Epithelial cell of proximal tubule (primary cell): ENCODE measurements at places on chromosomes 1 and 21.

DNA sequence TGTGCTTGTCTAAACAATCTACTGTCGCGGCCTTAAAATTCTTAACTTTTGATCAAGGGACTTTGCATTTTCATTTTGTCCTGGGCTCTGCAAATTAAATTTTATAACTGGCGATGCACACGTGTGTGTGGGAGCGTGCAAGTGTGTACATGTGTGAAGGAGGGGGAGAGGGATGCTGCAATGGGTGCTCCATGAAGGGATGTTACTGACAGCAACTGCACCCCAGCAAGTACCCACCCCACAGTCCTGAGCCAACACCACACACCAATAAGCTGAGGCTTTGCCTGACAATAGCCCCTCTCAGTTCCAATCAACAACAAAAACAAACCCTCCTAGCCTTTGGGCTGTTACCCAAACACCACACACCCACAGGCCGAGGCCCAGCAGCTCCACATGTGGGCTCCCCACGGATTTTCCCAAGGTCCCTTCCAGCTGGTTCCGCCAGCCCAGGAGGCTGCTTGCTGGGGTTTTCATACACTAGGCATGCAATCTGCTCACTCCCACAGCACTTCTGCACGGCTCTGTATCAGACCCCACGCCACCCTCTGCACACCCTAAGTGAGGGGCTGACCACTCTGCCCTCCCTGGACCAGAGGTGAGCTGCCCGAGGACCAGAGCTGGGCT is 32.8 kb upstream of the IFFO2 start:
- DNase-seq, result no peak

DNA sequence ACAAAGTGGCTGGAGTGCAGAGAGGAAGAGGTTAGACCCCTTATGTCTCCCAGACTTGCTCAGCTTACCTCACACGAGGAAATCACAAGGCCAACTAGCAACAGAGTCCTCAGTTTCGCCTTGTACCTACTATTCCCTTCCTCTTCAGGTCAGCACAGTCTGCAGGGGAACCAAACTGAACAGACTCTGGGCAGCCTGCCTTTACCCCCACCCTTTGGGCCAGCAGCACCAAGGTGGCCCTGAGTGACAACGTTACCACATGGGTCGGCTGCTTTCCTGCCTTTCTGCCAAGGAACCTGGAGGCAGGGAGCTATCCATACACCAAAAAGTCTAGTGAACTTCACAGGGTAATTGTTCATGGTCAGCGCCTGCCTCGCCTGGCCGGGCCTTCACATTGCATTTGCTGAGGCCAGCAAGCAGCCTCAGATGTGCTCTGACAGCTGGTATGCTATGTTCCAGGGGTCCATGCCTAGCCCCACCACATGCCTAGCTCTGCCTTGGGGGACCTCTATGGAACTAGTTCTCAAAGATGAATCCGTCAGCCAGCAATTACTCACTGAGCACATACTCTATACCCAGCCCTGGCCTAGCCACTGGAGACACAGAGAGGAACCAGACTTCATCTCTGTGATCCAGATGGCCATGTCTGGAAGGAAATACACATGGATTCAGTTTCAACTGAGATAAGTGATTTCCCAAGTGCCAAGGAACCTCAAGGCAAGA is 69.6 kb downstream of the DMAP1 start:
- no peak for DNase-seq

DNA sequence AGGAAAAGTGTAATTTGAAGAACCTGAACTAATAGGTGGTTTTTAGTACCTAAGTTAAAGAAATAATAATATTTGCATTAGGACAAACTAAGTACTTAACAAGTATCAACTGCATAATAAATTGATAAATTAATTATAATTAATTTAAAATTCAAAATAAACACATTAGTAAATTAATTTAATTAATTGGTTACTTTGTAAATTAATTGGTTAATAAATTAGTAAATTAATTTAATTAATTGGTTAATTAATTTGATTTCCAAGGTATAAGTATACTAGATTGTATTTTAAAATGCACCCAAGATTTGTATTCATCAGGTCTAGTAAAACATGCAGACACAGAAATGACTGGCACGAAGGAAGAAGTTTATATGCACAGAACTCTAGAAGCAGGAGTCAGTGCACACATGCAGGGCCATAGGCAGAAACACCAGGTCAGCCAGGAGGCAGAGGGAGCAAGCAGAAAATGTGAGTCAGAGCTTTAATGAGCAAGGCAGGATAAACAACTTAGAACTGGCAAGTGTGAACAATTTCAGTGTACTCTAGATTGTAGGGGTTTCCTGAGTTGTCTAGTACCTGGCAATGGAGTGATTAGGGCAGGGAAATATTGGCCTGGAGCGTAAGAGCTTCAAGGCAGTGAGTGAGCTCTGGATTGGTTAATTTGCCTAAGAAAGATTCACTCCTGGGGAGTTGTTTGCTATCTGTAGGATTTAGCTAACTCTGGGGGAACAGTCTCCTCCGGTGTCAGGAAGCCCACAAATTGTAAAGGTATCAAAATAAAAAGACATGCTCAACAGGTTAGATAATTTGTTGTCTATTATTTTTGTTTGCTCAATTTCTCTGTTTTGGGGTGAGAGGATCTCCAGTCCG is 665.7 kb downstream of the MRPL39 start:
- no peak for DNase-seq

- no peak for DNase-seq
These were observed 22.3 kb upstream of the PEX19 start for GRCh38 chr1:160307118-160307791.

DNA sequence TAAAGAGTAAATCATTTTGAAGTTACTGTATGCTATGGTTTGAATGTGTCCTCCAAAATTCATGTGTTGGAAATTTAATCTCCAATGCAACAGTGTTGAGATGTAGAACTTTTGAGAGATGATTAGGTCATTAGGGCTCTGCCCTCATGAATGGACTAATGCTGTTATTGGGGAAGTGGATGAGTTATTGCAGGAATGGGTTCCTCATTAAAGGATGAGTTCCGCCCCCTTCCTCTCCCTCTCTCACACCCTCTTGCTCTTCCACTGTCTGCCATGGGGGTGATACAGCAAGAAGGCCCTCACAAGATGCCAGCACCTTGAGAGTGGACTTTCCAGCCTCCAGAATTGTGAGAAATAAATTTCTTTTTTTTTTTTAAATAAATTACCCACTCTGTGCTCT is 97.6 kb downstream of the ATP1A1 start:
- DNase-seq, result no peak

- DNase-seq, result no peak
These were observed 13.8 kb downstream of the LEPR start for GRCh38 chr1:65434255-65434654.

DNA sequence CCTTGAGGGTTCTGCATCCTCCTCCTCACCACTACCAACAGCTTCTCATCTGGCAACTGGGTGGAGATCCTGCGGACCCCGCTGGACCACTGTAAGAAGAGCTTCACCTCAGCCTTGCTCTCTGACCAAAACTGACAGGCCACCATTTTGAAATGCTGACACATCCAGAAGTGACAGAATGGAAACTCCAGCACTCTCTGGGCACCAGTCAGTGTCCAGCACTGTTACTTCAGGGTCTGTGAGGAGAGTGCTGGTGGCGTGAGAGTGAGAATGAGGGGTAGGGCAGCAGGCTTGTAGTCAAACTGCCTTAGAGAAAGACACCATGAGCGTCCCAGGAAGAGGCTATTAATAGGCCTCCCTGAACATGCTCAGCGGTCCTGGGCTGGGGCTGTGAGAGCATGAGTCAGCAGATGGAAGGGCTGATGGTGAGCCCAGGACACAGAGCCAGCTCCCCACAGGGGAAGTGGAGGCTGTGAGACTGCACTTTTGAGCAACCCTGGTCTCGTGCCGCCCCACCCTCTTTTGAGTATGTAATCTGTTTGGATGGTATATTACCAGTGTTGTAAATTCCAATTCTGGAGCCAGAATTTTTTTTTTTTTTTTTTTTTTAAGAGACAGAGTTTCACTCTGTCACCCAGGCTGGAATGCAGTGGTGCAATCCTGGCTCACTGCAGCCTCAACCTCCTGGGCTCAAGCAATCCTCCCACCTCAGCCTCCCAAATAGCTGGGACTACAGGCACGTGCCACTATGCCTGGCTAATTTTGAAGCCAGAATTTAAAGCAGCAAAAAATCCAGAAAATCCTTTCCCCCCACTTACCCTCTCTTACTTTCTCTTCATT is 34.4 kb upstream of the SLC30A1 start:
- peak; percentile 38 for DNase-seq

- DNase-seq, result no peak
These were observed 20.1 kb upstream of the NKAIN1 start for GRCh38 chr1:31259746-31260145.

- no peak for DNase-seq
These were observed 23.3 kb upstream of the DPT start for GRCh38 chr1:168752171-168752832.
